Stimulated activated CD8-positive, alpha-beta memory T cell treated with anti-CD3 and anti-CD28 coated beads, Interleukin-7, amount 100 ng/mL, for 24 hours (primary cell): ENCODE measurements at places on chromosomes 5 and 9.

GRCh38 chr5:116766470-116766947 lies 191.9 kb upstream of the SEMA6A start:
- no peak for DNase-seq

DNA sequence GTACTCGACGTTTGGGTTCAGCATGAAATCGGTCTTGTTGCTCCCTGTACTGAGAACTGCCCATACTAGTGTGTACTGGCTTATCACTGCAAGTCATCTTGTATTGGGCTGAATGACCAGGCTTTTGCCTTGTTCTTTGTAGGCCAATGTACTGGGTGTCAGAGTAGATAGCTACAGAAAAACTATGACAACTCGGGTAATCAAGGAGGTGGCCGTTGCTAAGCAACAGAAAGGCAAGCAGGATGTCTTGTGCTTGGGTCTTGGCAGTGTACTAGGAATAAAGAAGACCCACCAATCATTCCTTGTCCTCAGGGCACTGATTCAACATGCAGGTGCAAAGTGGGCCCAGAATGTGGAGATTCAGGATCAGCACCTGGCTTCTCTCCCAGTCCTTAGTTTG lies 11.9 kb upstream of the SHISAL2B start:
- DNase-seq = no peak

DNA sequence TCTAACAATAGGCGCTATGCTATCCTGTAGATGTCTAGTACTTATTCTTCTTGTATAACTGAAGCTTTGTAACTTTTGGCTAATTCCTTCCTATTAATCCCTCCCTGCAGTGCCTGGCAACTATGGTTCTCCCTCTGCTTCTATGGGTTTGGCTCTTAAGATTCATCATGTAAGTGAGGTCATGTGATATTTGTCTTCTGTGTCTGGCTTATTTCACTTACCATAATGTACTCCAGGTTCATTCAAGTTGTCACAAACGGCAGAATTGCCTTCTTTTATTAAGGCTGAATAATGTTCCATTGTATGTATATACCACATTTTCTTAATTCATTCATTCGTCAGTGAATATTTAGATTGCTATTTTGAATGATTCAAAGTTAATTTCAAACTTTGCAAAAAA lies 149.9 kb upstream of the GAS1 start:
- DNase-seq = no peak

- DNase-seq = no peak
Observed at GRCh38 chr5:91777671-91778070, 394.6 kb upstream of the ARRDC3 start.

DNA sequence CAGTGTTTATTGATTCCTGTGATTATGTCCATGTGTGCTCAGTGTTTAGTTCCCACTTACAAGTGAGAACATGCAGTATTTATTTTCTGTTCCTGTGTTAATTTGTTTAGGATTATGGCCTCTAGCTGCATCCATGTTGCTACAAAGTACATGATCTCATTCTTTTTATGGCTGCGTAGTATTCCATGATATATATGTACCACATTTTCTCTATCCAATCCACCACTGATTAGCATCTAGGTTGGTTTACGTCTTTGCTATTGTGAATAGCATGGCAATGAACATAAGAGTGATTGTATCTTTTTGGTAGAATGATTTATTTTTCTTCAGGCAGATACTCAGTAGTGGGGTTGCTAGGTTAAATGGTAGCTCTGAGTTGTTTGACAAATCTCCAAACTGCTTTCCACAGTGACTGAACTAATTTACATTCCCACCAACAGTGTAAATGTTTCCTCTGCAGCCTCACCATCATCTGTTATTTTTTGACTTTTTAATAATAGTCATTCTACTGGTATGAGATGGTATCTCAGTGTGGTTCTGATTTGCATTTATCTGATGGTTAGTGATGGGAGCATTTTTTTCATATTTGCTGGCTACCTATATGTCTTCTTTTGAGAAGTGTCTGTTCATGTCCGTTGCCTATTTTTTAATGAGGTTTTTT lies 47.5 kb upstream of the ELL2 start:
- no peak for DNase-seq

DNA sequence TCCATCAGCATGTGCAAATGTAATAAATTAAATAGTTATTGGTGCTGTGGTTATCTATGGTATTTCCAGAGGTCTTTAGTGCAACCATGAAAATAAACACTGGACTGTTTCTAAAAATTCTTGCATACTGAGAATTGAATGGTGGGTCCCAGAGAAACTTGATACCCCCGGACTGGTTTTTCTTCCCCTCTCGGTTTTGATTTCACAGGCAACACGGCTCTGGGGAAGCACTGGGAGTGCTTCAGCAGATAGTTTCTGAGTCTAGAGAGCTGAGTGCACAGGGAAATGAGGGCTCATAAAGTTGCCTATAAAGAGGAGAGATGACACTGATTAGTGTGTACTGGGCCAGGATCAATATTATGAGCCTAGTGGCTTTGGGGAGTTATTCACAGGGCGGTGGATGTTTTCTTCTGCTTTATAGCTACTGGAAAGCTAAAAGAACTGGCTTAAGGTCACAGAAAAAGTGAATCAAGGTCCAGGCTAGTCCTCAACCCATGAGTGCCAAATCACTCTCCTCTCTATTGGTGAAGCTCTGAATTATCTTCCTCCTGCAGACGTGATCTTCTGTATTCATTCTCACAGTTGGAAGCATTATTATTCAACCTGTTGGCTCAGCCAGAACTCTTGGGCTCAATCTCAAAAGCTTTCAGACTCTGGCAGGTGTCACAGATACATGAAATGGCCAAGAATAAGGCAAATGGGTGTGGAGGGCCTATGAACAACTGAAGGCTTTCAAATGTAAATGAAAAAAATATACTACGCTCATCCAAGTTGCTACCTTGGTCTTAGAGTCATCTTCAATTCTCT lies 170.2 kb upstream of the HMHB1 start:
- no peak for DNase-seq

GRCh38 chr9:4030751-4031150 lies 269.1 kb downstream of the GLIS3 start:
- no peak for DNase-seq

- no peak for DNase-seq
Observed at GRCh38 chr5:9149988-9150387, 395.9 kb downstream of the SEMA5A start.

GRCh38 chr5:178331491-178331996 lies 98.9 kb upstream of the PHYKPL start:
- no peak for DNase-seq

DNA sequence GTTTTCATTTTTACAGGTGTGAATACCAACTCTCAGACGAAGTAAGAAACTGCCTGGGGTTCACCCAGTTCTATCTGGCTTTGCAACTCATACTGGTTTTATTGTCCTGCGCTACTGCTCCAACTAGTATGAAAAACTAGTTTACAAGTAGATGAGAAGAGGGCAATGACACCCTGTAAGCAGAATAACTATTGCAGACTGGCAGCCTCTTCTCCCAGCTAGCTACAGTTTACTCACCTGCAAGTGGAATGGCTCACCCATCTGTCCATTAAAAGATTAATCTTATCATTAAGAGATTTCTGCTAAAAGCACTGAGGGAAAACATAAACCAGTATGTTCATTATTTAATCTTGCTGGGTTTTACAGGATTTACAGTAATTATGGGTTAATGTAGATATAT lies 113.4 kb downstream of the FRMD3 start:
- DNase-seq = no peak

- DNase-seq = no peak
Observed at GRCh38 chr9:94159069-94159939, 75.0 kb downstream of the PTPDC1 start.

- no peak for DNase-seq
Observed at GRCh38 chr9:94936419-94936818, 209.9 kb downstream of the AOPEP start.

GRCh38 chr5:129768735-129769134 lies 20.8 kb downstream of the MINAR2 start:
- DNase-seq = no peak

GRCh38 chr5:172508471-172509404 lies 54.4 kb upstream of the SH3PXD2B start:
- DNase-seq = no peak

DNA sequence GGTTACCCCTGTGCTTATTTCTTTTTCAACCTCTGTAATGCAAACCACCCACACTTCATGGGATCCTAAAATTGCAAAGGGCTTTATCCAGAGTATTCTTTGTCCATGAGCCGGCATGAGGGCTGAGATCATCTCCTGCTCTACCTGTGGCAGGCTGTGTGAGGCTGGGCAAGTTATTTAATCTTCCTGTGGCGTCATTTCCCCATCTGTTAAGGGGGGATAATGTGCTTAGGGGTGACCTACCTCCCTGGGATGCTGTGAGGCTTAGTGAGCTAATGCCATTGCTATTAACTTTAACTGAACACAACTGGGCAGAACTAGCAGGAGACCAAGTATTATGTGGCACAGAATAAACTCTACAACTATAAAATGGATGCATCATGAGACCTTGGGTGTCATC lies 17.0 kb downstream of the FRMPD1 start:
- DNase-seq = no peak

DNA sequence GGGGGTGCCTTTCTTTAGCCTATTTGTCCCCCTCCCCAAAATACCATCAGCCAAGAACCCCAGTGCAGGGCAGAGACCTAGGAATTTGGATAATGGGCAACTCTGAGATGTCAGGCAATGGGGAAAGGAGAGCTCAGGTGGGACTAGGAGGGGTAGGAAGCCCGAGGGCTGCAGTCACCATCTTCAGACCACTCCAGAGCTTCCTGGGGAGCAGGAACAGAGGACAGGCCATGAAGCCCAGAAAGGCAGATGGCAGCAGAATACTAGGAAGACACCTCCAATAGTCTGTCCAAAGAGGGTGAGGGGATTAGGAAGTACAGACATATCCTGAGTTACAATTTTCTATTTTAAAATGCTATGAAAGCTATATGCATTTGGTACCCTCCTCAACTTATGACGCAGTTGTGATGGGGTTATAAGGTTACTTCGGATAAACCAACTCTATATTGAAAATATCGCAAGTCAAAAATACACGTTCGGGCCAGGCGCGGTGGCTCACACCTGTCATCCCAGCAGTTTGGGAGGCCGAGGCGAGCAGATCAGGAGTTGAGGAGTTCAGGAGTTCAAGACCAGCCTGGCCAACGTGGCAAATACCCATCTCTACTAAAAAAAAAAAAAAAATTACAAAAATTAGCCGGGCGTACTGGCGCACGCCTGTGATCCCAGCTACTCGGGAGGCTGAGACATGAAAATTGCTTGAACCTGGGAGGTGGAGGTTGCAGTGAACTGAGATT lies 34.6 kb upstream of the IL17B start:
- no peak for DNase-seq

DNA sequence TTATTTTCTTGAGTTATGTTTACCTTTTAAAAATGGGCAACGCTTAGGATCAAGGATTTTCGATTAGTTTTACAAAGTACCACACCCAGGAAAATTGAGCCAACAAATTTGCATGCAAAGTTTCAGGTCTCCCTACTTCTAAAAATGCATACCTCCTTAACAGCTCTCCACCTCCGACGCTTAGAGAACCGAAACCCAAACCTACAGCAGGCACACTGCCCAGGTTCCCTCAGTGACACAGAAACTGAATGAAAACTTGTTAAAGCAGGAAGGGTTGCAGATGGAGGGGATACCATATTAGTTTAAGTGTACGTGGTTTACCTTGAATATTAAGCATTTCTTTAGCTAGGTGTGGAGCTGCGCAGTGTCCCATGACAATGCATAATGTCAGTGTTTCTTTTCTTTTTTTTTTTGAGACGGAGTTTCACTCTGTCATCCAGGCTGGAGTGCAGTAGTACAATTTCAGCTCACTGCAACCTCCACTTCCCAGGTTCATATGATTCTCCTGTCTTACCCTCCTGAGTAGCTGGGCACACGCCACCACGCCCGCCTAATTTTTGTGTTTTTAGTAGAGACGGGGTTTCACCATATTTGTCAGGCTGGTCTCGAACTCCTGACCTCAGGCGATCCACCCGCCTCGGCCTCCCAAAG lies 1.6 kb upstream of the SUB1 start:
- no peak for DNase-seq

DNA sequence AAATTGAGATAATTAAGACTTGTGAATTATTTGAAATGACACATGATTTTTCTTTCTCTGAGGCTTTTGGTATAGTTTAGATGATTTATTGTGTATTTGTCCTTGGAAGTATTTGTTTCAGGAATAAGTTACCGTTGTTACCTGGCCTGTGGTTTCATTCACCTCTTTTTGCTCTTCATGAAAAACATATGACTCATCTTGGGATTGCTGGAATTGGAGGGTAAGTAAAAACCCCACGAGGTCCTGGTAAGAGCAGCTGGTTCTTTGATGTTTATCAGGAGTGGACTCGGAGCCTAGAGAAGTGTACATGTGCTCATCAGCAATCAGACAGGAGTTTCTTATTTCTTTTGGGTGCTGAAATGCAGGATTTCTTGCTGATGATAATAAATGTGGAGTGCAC lies 275.3 kb downstream of the PSAT1 start:
- no peak for DNase-seq

DNA sequence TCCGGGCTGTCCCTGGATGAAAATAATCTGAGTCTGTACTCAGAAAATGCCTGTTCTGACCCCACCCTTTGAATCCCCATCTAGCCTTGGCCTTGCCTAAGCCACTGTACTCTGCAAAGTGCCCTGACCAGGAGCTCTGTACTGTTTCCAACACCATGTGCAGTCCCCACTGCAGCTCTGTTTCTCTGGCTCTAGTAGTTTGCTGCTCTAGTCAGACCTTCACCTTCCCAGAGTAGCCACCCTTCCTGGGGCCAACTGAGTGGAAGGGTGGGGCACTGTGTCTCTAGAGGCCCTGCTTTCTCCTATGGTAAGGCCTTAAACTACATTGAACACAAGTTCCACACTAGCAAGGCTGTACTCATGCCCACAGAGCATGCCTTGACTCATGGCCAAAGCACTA lies 31.9 kb downstream of the P4HA2 start:
- no peak for DNase-seq

DNA sequence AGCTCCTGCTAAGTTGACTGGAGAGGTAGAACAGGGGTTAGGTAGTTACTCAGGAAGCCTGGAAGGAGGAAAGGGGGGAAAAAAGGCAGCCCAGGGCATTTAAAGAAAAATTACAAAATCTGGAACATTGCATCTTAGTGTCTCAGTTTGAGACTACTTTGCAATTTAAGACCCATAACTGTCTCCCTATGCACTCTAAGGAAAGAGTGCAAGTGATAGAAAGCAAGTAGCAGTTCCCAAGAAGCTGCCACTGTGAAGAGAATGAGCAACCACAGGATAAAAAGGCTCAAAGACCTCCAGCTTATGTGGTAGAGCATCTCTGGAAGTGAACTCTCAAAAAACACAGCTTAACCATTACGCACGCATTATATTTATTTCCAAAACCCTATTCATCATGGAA lies 141.8 kb downstream of the SLCO4C1 start:
- no peak for DNase-seq
